NCI-H446 (cell line): ENCODE measurements at places on chromosomes 1 and 21.

DNA sequence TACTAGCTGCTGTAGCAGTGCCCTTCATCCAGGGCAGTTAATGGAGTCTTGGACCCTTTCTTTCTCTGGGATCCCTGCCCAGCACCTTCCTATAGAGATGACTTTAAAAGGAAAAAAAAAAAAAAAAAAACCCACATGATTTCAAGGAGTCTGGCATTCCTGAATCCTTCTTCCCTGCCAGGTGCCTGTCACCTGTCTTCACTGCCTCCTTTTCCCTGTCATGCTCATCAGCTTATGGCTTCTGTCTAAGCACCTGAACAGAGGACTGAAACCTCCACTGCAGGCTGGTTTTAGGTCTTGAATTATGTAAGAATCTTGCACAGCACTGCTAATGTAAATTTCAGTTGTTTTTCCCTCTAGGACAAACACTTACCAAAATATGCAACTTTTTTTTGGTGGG, 24.9 kb downstream of the PPT1 start:
- no peak for DNase-seq

DNA sequence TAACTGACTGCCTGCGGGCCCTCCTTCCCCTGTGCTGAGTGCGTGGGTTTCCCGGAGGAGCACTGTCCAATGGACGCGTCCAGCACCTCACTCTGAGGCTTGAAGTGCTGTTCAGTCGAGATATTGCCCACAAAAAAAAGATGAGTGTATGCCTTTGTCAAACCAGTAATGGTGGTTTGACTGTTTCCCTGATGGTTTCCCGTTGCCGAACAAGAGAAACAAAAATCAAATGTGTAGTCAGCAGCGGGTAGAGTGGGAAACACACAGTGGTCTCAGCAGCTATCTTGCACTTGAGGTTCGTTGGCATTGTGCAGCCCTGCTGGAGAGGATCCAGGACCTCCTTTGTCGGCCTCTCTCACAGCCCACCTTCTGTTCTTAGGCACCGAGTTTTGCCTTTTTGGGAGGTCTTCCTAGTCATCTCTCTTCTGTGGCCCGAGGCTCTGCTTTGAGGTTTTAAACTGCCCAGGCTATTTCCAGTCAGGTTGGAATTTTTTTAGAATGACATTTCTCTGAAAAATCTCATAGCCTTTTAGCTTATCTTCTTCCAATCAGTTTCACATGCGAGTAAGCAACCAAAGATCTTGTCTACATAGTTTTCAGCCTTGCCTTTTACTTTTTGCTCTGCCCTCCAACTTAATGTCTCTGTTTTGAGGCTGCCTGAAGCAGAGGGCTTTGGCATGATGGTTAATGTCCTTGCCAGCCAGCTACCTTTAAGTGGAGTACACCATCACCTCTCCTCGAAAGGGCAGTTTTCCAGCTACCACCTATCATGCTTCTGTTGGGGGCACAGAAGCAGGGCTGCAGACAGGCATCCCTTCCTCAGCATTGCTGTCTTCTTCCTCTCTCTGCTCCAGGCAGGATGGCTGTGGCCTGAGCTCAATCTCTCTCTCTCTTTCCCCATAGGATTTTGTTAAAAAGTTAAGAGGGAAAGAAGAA, 132.3 kb downstream of the URB2 start:
- DNase-seq, result no peak

- DNase-seq, result no peak
Observed at GRCh38 chr1:53138991-53139884, 3.2 kb downstream of the SLC1A7 start.

DNA sequence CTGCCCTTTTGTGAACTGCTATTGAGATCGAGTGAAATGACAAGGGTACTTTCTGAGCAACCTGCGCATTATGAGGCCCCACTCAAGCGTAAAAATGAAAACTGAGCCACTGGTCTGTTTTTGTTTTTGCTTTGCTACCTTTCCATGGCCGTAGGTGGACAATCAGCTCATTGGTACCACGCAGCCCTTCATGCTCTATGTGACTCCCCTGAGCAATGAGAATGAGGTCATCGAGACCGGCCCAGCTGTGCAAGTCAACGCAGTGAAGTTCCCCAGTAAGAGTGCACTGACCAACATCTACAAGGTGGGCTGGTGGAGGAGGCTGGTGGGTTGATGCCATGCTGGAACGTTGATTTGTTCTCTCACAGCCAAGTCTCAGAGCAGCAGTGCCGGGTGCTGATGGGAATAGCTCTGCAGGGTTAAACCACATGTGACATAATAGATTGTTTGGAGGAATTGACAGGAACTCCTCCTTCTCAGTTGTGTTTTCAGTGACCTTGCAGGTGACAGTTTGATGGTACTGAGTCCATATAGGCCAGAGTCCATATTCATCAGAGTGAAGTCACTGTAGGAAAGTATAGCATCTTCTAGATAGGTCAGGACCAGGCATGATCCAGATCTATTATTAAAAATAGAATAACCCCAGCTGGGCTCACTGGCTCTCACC, 170.3 kb downstream of the VPS13D start:
- no peak for DNase-seq

DNA sequence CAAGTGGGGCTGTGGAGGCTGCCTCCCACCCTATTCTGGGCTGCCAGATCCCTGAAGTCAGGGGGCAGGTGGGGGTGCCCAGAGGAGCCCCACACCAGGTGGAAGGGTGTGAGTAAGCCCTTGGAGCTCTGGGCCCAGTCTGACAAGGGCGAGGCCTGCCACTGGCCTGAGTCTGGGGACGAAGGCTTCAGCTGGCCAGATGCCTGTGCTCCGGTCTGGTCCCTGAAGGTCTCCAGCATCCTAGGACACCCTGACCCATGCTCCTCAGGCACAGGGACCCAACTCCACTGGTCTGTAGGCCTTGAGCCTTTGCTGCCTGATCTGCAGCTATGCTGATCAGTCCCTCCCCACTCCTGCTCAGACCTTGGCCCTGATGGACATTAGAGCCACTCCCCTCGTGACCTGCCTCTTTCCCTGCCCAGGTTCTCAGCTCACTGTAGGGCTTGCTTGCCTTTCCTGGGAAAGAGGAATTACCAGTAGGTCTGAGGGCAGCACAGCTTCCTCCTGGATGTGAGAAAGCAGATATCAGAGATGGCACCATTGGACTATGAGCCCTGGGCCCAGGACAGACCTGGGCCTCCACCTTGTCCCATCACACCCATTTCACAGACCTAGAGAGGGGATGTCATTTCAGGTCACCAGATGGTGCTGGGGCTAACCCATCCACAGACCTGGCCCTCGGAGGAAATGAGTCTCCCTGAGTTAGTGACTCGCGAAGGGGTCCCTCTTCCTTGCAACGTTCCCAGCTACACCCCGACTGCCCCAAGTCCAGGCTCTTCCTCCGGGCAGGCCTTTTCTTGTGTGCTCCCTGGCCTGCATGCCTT, 32.8 kb upstream of the CSF3R start:
- no peak for DNase-seq

DNA sequence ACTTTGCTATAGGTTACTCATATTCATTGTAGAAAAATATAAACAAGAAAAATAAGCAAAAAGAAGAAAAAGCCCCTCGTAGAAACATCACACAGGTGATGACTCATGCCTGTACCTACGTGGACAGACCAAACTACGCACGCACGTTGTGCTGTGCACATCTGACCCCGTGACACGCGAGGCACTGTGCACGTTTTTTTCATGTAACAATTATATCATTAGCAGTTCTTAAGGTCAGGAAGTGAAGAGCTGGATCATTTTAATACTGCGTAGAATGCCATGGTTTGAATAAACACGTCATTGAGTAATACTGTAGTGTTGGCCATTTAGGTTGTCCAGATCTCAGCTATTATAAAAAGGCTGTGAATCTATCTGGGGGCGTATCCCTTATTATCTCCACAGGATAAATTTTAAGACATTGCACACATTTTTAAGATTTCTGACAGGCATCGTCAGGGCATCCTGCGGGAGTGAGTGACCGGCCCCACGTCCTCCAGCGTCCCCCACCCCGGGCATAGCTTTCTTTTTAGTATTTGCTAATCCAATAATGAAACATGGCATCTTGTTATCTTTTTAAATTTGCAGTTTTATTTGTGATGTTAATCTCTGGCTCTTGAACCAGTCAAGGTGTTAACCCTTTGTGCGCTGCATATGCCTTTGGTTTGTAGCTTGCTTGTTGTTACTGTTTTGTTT, 23.4 kb upstream of the ADARB1 start:
- no peak for DNase-seq

DNA sequence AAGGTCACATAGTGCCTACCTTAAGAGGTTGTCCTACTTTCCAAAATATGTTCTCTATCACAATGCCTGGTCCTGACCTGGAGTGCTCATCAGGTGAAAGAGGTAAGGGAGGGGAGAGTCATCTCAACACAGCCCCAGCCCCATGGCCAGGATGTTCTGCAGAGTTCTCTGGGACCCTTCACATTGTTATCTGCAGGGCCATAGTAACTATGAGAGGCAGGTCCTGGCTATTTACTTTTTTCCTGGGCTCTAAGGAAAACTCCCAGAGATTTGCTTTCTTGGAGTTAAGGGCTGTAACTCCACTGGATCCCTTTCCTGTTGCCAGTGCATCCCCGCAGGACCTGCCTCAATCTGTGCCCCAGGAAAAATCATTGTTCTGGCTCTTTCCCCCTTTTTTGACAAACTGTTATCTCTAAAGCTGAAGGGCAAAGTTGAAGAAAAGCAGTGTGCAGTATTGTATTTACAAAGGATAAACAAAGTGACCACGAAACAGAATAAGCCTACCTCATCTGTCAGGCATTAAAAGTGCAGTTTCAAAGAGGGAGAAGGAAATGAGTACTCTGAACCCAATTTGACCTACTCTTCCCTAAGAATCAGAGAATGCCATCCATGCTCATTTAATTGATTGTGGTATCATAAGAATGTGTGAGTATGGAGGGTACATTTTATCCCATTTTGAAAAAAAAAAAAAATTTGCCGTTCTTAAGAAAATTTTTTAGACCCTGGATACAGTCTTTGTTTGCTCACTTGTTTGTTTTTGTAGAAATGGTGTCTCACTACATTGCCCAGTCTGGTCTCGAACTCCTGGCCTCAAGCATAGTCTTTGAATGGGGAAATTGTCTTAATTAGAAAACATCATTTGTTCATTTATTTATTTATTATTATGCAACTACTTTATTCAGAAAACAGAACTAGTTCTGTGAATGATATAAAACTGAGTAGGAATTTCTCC, 149.6 kb downstream of the RHOU start:
- DNase-seq, result no peak

GRCh38 chr1:205970486-205970885, 27.2 kb upstream of the SLC26A9 start:
- no peak for DNase-seq

DNA sequence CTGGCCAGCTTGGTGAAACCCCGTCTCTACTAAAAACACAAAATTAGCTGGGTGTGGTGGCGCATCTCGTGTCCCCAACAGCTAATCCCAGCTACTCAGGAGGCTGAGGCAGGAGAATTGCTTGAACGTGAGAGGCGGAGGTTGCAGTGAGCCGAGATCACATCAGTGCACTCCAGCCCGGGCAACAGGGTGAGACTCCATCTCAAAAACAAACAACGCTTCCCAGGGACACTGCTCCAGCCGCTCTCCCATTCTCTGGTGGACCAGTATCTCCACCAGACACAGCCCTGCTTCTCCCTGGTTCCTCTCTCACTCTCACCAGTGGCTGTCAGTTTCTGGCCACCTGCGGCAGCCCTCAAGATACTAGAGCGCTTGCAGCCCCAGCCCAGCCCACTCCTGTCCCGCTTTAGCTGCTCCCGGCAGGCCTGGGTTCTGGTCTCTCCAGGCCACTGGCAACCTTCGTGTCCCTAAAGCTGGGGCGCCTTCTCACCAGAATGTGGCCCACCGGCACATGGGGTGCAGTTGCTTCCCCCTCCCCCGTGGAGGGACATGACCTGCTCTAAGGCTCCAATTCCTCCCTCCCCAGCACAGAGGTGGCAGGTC, 20.9 kb upstream of the LRRC47 start:
- DNase-seq, result no peak

- no peak for DNase-seq
Observed at GRCh38 chr1:244176201-244176600, 125.1 kb downstream of the ZBTB18 start.

- DNase-seq, result no peak
Observed at GRCh38 chr1:24564695-24565094, 8.8 kb downstream of the NCMAP start.

DNA sequence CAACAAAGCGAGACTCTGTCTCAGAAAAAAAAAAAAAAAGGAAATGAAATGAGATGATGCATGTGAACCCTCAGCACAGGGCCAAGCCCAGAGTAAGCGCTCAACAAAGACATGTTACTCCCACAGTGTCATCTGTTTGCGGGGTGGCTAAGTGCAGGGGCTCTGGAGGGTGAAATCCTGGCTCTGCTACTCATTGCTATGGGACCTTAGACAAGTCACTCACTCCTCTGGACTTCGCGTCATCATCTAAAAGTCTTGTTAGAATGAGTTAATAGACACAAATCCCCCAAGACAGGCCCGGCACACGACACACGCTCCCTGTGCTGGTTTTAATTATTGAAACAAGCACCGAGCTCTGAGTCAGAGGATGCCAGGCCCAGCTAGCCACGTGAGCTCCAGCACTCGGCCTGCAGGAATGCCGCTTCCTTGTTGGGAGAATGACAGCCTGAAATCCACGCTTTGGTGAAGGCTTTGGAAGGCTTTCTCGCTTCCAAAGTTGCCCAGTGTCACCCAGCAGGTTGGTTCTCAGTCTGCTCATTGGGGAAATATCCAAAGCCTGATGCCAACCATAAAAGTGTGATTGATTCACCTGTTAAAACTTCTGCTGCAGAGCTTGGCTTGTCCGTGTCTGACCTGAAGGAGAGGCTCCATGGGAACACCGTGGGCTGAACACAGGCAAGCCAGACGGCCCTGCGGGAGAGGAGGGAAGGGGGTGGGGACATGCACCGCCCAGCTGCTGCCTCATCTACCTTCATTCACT, 36.7 kb upstream of the TARDBP start:
- peak; percentile 28 for DNase-seq

DNA sequence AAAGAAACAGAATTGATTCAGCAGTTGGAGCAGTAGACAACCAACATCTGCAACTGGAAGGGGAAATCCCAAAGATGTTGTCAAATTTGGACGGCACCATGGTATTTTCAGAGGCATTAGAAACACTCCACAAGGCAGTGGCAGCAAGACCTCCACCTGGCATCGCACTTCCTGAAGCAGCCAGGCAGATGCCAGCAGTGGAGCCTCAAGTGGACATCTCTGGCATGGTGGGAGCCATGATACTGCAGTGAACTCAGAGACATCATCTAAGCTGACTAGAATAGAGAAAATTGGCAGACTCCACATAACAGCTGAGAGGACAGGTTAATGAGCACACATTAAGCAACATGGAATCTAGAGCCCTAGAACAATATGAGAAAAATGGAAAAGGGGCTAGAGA, 33.9 kb upstream of the RGS8 start:
- no peak for DNase-seq

- DNase-seq, result no peak
Observed at GRCh38 chr1:64511044-64511443, 41.1 kb downstream of the CACHD1 start.

DNA sequence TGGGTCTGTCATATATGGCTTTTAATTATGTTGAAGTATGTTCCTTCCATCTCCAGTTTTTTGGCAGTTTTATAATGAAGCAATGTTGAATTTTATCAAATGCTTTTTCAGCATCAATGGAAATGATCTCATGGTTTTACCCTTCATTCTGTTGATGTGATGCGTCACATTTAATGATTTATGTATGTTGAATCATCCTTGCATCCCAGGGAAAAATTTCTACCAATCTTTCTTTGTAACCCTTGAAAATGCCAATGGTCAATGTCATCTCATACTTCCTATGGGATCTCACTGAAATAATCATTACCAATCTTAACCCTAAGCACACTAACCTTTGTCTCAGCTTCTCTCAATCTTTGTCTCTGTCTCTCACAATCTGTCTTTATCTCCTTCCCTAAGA, 1004.0 kb downstream of the KCNT2 start:
- DNase-seq, result no peak
